SIG-M5 (cell line): ENCODE measurements at places on chromosomes 6 and 20.
A peak's percentile ranks its signal among the peaks of the same experiment; 100 is the strongest.

- no peak for DNase-seq
Observed at GRCh38 chr20:19649041-19649440, 109.0 kb upstream of the RIN2 start.

- DNase-seq: no peak
Observed at GRCh38 chr6:15061908-15062515, 183.9 kb upstream of the JARID2 start.

- no peak for DNase-seq
Observed at GRCh38 chr6:166658115-166658791, 31.2 kb upstream of the RPS6KA2 start.

GRCh38 chr6:24072038-24072746 is 53.8 kb upstream of the NRSN1 start:
- no peak for DNase-seq

- peak; percentile 7 for DNase-seq
Observed at GRCh38 chr6:35370785-35371493, 28.6 kb downstream of the PPARD start.

GRCh38 chr6:99148111-99148510 is 200.4 kb upstream of the FBXL4 start:
- no peak for DNase-seq

- no peak for DNase-seq
Observed at GRCh38 chr6:129605967-129606366, 104.0 kb downstream of the ARHGAP18 start.

DNA sequence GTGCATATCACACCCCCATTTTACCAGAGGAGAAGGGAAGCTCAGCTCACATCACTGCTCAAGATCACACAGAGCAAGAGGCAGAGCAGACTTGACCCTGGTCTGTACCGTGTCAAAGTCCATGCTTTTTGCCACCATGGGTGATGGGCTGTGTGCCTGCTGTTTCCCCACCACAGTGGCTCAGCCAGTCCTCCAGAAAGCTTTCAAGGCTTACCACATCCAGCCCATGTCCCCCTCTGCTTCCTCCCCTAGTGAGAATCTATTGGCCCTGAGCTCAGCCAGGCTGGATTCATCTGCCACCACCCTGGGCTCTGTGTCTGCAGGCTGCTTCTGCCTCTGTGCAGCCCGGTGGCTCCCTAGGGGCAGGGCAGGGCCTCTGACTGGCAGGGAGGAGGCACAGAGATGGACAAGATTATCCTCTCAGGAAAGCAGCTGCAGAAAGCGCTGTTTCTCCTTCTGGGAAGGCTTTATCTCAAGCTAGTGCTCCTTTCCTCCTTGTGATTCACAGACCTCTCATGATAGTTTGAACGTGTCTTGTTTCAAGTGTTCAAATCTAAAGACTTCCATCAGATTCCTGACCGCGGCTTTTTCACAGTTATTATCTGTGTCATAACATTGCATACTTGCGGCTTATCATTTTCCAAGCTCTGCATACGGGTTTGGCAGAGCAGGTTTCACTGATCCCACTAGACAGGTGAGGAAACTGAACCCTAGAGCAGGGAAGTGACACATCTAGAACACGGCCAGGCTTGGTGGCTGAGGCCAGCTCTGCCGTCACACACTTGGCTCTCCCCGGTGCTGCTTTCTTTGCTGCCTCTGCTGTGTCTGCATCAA is 37.4 kb downstream of the VEGFA start:
- no peak for DNase-seq

DNA sequence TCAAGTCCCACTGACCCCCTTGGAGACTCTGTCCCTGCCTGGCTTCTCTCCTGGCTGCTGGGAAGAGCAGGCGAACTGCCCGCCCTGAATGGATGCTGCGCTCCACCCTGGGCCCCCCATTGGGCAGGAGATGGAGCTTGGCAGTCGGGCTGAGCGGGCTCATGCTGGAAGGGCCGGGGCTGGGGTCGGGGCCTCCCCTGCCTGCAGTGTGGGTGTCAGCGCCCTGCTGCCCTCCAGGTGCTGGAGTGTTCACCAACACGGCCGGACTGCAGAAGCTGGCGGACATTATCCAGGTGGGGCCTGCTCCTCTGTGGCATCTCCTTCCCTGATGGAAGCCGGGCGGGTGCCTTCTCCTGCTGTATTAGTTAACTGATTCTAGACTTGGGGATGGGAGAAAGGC is 16.0 kb upstream of the TNFRSF6B start:
- no peak for DNase-seq

GRCh38 chr6:2034256-2034655 is 211.1 kb downstream of the GMDS start:
- DNase-seq: no peak

GRCh38 chr6:169288591-169288990 is 34.9 kb upstream of the THBS2 start:
- no peak for DNase-seq
